ENCODE measurements at places on chromosomes 3 and 15.

DNA sequence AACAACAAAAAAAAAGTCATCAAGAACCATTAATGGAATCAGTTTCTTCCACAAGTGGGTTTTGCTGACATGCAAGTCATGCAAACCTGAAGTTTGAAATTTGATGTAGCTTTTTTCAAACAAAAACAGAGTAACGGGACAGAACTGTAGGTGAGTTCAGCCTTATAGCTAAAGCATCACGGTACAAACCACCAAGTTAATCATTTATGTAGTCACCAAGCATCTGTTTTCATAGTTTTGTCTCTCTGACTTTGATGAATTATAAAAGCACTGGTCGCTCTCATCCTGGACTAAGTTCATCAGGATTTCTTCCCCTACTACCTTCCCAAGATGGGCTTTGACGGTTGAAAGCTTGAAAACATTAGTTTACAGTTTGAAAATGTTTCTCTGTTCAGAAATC, 117.0 kb upstream of the SAMMSON start:
- no peak for DNase-seq

GRCh38 chr3:187741403-187742350, 3.6 kb downstream of the BCL6 start:
- peak; percentile 46 for DNase-seq

DNA sequence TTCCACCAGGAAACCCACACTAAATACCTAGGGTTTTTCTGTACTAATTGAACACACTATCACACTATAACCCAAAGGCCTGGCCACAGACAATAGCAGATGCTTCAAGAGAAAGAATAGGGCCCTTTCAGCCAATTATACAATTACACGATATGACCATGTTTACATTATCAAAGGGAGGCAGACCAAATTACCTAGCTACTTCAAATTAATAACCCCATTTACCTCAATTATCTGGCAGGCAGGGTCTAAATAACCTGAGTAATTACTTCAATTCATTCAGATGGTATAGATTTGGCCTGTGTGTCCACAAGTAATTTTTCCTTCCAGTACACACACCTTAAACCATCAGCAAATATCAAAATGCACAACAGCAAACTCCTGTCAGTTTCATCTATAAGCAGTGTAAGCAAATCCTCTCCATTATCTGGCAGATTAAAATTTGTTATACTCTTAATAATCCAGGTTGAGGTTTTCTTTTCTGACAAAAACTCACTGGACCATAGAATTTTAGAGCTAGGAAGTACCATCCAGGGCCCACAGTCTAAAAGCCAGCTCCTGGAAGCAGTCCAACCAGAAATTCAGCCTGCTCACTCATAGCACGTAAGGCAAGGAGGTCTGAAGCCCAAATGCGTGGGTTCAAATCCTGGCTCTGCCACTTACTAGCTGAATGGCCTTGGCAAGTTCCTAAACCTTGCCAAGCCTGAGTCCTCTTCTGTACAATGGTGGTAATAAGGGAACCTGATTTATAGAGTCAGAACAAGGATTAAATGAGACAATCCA, 51.8 kb downstream of the RFTN1 start:
- DNase-seq: no peak

GRCh38 chr15:26260517-26261133, 397.5 kb upstream of the ATP10A start:
- DNase-seq: no peak

DNA sequence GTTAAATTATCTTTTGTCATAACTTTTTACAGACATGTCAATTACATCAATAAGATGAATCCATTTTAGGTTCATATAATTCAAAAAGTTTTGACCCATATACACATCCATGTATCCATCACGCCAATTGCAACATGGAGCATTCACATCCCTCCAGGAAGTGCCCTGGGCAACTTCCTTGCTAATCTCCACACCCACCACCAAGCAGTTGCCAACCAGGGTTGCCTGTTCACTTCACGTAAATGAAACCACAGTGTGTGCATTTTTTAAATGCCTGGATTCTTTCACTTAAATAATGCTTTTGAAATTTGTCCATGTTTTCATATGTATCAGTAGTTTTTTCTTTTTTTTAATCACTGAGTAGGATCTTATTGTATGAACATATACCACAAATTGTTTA, 40.7 kb upstream of the LYZL4 start:
- no peak for DNase-seq
